Stimulated activated naive CD8-positive, alpha-beta T cell treated with anti-CD3 and anti-CD28 coated beads, Interleukin-15, amount 100 ng/mL, for 72 hours (primary cell): ENCODE measurements at places on chromosomes 7 and 10.

DNA sequence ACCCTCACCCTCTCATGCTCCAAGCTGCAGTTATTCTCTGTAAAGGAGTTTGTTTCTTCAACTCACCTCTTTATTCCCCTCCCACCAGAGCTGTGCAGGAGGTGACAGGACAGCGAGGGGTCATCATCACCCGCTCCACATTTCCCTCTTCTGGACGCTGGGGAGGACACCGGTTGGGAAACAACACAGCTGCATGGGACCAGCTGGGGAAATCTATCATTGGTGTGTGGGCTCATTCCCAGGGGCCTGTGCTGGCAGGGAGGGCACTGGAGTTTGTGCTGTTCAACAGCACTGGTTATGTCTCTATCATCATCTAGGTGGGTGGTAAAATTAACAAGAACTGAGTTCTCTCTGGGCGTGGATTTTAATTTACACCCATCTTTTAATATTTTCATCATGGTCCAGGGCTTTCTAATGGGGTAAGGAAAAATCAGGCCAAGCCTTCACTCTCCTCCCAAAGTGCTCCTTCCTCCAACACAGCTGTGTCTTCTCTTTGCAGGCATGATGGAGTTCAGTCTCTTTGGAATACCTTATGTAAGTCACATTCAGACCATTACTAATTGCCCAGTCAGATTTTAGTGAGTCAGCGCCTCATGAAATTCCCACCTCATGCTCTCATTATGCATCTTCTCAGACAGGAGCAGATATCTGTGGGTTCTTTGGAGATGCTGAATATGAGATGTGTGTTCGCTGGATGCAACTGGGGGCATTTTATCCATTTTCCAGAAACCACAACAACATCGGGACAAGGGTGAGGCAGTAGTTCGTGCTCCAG lies 61.6 kb downstream of the PRSS58 start:
- no peak for DNase-seq

DNA sequence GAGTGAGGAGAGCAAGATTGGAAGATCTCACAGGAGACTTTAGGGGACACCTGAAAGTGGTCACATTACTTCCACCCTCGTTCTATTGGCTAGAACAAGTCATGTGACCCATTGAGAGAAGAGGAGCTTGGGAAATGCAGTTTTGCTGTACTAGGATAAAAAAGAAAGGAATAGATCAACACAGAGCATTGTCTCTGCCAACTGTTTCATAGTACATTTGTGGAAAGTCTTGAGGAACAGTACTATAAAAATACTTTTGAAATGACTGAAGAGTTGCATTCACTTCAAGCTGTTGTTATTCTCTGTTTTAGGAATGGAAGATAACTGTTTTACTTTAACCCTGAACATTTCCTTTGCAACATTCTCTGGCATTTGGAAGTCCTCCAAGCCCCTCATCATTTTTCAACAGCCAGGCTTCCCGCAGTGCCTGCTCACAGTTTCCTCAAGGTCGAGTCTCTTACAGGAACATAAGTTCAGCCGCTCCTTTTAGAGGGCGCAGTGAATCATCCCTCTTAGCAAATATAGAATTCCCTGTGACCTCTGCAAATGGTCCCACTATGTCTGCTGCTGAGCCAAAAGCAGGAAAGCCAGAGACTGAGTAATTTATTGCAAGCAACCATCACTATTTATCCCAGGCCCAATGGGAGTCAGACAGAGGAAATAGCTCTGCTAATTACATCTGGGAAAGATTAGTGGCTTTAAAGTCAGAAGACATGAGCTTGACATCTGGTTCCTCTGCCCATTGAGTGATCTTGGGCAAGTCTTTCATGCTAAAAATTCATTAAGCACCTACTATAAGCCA lies 40.7 kb downstream of the MRPL32 start:
- DNase-seq: no peak

DNA sequence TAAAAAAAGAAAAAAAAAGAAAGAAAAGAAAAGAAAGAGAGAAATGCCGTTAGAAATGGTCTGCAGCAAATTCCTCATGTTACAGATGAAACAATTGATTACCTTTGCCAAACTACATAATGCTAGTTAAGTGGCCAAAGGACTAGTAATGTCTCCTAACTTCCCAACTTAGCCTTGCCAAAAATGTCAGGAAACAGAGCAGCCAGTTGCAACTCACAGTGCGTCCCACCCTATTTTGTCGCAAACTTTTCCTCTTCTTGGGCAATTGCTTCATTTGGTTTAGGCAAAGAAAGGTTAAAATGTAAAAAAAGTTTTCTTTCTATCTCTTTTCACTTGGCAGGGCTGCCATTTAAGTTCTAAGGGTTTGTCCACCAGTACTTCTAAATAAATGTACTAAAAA lies 53.1 kb downstream of the APBB1IP start:
- no peak for DNase-seq

GRCh38 chr10:75466001-75466400 lies 34.6 kb downstream of the LRMDA start:
- DNase-seq: no peak

- no peak for DNase-seq
These were observed 77.8 kb upstream of the PTN start for GRCh38 chr7:137421366-137421765.

DNA sequence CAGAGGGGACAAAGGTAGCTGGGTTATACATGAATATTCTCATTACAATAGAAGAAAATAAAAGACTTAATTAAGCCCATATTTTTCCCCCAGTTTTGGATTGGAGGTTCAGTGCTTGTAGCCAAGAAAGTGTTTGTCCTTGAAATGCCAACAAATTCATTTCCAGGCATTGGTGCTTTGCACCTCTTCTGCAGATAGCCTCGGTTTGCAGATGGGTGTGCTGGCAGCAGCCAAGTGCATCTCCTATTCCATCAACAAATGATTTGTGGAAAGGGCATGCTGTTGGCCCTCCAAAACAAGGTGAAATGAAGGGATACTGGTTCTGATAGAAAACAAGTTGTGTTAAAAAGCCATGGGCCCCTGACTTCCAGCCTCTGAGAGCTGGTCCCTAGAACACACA lies 187.3 kb downstream of the DPY19L1 start:
- DNase-seq: no peak

GRCh38 chr7:47725031-47725780 lies 143.3 kb upstream of the TNS3 start:
- no peak for DNase-seq

GRCh38 chr7:151157645-151158329 lies 9.7 kb downstream of the GBX1 start:
- no peak for DNase-seq

DNA sequence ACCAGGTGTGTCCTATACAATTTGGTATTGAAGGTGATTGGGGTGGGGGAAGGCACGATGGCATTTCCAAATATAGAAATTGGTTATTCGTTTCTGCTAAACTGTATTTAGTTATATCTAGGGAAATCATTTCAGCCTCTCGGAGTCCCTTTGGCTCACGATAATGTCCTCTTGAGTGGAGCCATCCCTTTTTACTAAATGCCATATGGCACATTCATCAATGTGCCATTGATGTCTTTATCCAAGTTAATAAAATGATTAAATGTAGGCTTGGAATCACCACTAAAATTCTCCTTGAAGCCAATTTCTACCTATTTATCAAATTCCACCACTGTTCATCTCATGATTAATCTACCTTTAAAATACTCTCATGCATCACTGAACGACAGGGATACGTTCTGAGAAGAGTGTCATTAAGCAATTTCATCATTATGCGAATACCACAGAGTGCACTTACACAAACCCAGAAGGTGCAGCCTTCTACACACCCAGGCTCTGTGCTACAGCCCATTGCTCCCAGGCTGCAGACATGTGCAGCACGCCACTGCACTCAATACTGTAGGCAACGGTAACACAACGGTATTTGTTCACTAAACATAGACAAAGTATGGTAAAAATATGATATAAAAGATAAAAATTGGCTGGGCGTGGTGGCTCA lies 219.2 kb upstream of the C7orf33 start:
- DNase-seq: no peak

DNA sequence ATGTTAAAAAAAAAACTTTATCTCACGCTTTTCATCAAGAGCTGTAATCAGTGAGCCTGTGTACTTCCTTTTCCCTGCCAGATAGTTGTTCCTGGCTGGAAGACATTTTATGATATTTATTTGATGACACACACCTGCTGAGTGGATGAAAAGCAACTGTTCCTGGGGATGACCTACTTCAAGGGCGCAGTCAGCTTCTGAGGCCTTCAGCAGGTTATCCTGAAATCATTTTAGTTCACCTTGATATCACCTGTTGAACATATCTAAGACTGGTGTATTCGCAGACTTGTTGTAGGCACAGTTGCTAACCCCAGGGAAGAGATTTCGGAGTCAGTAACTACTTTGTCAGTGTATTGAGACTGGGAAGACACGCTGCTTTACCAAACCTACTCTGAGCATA lies 234.5 kb upstream of the TCF7L2 start:
- DNase-seq: no peak

DNA sequence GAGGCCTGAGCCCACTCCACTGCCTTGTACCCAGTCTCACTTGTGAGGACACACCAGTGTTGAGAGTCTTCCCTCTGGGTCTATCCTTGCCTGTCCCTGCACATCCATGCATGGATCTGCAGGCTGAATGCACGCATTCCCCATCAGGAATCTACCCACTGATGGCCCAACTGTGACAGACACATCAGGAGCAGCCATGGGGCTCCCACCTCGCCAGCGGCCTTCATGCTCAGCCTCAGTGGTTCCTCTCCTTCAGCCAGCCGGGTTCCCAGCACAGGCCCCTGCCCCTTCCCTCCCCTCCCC lies 21.3 kb downstream of the ANTXRL start:
- no peak for DNase-seq

DNA sequence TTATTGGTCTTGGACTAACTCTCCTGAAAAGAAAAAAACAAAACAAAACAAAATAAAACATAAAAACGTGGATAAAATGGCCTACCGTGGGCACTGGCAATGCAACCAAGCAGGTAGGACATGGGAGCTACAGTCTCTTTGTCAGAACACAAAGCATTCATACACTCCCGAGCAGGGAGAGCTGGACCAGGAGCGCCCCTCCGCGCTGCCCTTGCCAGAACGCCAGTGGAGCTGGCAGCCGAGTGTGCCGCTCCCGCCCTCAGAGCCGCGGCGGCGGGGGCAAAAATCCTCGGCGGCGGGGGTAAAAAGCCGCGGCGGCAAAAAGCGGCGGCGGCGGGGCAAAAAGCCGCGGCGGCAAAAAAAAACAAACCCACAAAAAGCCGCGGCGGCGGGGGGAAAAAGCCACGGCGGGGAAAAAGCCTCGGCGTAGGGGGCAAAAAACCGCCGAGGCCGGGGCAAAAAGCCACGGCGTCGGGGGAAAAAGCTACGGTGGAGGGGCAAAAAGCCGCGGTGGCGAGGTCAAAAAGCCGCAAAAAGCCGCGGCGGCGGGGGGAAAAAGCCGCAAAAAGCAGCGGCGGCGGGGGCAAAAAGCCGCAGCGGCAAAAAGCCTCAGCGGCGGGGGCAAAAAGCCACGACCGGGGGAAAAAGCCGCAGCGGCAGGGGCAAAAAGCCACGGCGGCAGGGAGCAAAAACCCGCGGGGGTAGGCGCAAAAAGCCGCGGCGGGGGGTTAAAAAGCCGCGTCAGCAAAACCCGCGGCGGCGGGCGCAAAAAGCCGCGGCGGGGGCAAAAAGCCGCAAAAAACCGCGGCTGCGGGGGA lies 418.1 kb downstream of the ZNF716 start:
- DNase-seq: no peak

DNA sequence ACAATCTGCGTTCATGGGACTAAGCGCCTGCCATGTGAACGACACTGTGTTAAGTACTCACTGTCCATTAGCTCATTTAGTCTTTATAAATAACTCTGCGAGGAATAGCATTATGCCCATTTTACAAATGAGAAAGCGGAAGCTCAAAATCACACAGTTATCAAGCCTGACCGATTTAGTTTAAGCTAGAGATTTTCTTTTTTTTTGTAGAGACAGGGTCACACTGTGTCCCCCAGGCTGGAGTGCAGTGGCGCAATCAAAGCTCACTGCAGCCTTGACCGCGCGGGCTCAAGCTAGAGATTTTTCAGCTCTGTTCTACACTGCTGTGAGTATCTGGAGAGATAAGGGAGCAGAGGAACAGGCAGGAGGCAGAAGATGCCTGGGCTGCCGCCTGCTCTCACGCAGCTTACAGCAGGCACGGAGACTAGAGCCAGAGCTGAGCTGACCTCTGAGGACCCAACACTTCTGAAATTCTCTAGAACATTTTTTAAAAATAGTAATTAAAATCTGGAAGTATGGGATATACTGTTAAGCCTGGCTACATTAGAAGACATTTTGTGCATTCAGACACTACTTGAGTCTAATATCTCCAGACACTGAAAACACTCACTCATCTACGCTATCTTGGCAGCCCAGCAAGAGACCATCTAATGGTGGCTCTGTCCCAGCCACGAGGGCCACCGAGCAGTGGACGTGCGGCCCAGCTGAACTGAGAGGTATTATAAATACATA lies 38.7 kb downstream of the GNA12 start:
- no peak for DNase-seq

- no peak for DNase-seq
These were observed 12.2 kb downstream of the PLXDC2 start for GRCh38 chr10:19828278-19829049.

DNA sequence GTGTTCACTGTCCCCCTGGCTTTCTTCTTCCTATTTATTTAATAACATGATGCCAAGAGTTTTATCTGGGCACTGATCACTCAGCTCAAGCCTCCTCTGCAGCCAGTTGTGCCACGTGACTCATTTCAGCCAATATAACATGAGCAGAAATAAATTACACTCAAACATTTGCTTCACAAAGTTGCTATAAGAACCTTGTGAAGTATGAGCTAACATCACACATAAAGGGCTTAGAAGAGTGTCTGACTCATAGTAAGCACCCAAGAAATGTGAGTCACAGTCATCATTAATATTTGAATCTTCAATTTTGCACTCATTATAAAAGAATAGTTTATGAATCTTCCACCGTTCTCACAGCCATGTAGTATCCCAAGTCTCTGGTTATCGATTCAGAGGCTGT lies 414.6 kb upstream of the NPVF start:
- no peak for DNase-seq
